ENCODE measurements at places on chromosomes 1 and 21. TPM values are rescaled to one million over a fixed set of nuclear protein-coding genes. Genes with fewer than 3 reads are reported as not detected.

DNA sequence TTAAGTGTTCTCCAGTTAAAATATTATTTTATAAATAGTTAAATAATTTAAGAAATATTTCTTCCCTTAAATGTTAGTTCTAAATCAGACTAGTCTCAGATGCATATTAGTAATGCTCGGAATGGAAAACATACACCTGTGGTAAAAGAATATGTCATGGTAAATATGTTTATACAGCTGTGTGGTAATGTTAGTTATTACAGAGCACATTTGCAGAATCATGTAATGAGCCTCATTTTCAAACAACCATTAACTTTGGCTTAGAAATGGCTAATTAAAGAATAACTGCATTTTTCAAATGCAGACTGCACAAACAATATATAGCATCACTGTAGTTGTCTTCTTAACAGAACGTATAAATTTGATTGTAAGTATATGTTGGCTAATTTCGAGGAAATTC, 90.3 kb downstream of the DISP1 start:
- H3K4me1 ChIP-seq = peaks cover 11% of the 10 kb centered on the region
- no peaks in the 10 kb centered on the region for H3K36me3 ChIP-seq
- no peak for DNase-seq
- no peak overlapping the region for H3K27ac ChIP-seq

GRCh38 chr1:243287652-243288051, 31.8 kb downstream of the SDCCAG8 start:
- peak; percentile 82 for DNase-seq
- no peaks in the 10 kb centered on the region for H3K27me3 ChIP-seq
- H3K4me1 ChIP-seq = peaks cover 86% of the 10 kb centered on the region
- H3K4me3 ChIP-seq = peak overlapping the region; percentile 74

DNA sequence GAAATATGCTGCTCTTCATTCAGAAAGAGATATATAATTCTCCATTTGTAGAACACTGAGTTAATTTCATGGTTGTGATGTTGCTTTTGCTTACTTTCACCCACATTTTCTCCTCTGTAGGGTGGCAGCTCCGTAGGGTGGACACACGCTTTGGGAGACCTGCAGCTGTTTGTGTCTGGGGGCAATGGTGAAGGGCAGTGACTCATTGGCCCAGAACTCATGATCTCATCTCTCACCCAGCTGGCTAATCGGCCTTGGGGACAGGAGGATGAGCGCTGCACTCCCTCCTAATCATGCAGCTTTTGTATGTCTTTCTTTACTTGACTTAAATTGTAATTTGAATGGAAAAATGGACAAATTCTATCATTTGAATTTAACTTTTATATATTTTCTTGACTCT, 9.6 kb downstream of the DISC1 start:
- peak overlapping the region; percentile 33 for H3K4me3 ChIP-seq
- H3K4me1 ChIP-seq = peaks cover 71% of the 10 kb centered on the region
- peaks cover 8% of the 10 kb centered on the region for H3K36me3 ChIP-seq
- H3K27ac ChIP-seq = peak overlapping the region; percentile 15

The VASH2 gene
- total RNA-seq = not detected

The NBPF20 gene
- total RNA-seq = 2.2 TPM

The ROR1 gene
- 8.2 TPM for total RNA-seq
